Effector memory CD4-positive, alpha-beta T cell (primary cell): ENCODE measurements at places on chromosomes 6 and 20.

- DNase-seq, result no peak
These were observed 6.8 kb downstream of the MDFI start for GRCh38 chr6:41645007-41645618.

DNA sequence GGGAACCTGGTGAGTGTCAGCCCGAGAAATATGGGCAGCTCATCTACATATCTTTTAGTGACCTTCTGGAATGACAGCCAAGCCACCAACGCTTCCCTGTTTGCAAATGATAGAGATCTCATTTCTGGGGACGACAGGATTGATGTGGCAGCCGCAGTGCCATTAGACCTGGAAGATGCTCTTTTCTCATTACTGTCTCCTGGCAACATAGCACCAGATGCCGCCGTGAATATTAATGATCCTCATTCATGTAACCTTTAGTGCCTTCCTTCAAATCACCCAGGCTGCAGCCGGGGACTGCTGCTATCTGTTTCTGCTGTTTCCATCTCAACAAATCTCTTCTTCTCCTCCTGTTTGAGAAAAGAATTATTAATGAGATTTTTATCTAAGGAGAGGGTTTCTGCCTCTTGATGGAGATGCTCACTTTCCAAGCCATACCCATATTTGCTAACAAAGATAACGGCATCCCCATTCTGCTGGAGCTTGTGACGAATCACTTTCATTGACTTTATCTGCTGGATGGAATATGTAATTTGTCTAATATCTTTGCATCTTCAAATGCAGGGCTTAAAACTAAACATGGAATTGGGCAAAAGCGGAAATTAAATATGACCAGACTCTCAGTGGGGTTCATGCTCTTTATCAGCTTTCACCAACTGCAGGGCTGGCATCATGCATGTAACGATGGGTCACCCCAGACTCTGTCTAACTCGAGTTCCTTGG lies 74.8 kb upstream of the KIF16B start:
- DNase-seq, result no peak

- DNase-seq, result no peak
These were observed 54.0 kb upstream of the TBXT start for GRCh38 chr6:166221636-166222035.

DNA sequence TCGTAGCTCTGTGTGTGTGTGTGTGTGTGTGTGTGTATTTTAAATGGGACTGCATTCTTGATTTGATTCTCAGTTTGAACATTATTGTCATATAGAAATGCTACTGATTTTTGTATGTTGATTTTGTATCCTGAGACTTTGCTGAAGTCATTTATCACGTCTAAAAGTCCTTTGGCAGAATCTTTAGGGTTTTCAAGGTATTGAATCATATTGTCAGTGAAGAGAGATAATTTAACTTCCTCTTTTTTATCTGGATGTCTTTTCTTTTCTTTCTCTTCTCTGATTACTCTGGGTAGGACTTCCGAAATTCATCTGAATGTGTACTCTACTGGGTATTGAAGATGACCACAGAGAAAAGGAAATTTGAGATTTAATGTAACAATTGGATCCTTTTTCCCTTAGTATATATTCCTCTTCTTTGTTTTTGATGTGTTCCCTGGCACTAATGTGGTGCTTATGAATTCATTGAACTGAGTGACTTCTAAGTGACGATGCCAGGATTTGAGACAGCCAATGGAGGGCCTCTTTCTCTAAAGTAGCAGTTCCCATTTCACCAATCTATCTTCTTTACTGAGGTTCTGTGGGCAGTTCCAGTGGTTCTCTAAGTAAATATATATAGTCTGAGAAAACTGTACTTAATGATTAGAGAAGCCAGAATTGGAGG lies 47.6 kb downstream of the TNFAIP3 start:
- no peak for DNase-seq

GRCh38 chr6:87789198-87789899 lies 87.3 kb upstream of the AKIRIN2 start:
- no peak for DNase-seq

GRCh38 chr6:143098054-143098671 lies 37.5 kb downstream of the AIG1 start:
- no peak for DNase-seq

DNA sequence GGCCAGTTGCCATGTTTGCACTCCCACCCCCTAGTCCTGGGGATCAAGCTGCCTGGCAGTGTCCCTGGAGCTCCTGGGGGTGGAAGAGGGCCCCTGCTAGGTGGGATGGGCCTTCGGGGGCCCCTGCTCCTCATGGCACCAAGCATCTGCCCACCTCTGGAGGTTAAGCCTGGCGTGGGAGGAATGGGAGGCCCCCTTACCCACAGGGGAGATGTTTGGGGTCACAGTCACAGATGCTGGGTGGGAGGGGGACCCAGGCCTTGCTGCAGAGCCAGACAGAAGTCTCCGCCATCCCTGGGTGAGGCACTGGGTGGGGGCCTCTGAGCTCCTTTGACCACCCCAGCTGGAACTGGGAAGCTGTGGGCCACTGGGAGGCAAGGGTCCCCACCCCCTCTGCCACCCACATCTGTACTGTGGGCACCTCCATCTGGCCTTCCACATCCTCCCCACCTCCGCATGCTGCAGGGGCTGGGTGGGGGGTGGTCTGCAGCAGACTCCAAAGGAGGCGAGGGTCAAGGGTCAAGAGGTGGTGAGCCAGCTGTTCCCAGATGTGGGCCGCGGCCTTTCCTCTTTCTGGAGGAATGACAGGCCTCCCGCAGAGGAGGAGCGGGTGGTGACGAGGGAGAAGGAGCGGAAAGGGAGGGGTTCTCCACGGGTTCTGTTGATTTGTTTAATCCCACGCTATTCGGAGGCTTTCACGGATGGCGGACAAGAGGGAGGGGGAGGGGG lies 41.5 kb downstream of the YTHDF1 start:
- DNase-seq, result no peak

GRCh38 chr20:36366623-36367369 lies 60.7 kb downstream of the DLGAP4 start:
- no peak for DNase-seq

DNA sequence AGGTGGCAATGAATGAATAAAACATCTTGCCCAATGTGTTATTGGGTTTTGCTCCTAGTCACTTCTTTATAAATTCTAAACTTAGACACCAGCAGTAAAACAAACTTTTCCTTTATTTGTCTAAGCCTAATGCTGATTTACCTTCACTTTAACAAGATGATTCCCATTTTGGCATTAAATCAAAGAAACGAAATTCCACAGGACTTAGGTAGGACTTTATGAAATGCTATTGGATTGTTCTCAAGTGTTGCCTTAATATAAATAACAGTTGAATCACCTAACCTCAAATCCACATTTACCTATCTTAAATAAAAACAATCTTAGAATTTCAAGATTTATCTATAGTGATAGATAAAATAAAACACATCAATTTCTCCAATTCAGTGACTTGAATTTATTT lies 831.8 kb downstream of the EPHA7 start:
- DNase-seq, result no peak

DNA sequence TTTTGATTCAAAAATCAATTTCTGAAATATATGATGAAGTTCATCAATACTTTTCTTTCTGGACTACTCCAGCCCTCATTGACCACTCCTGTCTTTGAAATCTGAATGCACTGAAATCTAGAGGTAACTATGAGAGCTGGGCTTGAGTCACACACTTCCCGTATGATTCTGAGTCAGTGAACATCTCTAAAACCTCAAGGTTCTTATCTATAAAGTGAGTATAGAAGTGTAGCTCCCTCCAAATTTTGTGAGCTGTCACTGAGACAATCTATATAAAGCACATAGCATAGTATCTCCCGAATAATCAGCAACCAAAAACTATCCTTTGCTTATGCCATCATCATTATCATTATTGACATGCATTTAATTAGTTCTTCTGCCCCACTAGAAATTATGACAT lies 182.4 kb downstream of the TSHZ2 start:
- no peak for DNase-seq

- no peak for DNase-seq
These were observed 48.1 kb downstream of the KCNS1 start for GRCh38 chr20:45052698-45053429.

GRCh38 chr20:63690003-63690897 lies 6.2 kb upstream of the TNFRSF6B start:
- DNase-seq, result no peak

DNA sequence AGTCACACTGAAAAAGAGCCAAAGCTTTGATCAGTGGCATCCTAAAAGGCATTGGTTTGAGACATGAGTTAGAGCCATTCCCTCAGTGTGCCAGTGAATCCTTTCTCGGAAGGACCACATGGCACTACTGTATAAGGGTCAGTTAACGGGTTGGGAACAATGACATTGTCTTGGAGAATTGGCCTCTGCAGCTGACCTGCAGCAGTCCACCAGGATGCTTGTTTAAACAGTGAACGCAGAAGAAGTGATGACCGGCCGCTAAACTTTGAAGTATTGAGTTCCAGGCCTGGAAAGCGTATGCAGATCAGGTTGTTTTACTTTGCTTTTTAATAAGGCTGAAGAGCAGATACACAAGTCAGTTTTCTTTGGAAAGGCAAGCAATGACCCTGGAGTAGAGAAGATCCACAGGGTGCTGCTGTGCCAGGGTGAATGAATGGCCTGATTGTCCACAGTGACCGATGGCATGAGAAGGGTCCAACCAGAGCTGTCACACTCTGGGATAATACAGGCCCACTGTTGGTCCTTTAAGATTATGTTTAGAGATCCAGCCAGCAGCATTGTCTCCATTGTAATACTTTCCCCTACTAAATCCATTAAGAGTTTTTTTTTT lies 57.8 kb downstream of the GMPR start:
- DNase-seq, result no peak

- peak; percentile 52 for DNase-seq
These were observed 15.1 kb upstream of the PPP1R16B start for GRCh38 chr20:38790200-38791053.

- DNase-seq, result no peak
These were observed 21.4 kb downstream of the C6orf15 start for GRCh38 chr6:31090973-31091364.

DNA sequence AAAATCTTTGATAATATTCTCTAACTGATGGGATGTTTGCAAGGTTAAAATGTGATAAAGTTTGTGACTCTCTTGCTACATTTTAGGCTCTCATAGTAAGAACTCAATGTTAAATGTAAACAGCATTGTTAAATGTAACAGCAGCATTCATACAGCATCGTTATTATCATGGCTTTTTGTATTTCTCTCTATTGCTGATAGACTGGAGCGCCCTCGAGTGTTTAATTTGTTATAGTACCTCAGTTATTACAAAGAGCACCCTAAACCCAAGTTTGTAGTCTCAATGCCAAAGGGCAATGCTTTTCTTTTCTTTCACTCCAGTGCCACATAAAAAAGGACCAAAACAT lies 14.9 kb upstream of the TTPAL start:
- DNase-seq, result no peak

DNA sequence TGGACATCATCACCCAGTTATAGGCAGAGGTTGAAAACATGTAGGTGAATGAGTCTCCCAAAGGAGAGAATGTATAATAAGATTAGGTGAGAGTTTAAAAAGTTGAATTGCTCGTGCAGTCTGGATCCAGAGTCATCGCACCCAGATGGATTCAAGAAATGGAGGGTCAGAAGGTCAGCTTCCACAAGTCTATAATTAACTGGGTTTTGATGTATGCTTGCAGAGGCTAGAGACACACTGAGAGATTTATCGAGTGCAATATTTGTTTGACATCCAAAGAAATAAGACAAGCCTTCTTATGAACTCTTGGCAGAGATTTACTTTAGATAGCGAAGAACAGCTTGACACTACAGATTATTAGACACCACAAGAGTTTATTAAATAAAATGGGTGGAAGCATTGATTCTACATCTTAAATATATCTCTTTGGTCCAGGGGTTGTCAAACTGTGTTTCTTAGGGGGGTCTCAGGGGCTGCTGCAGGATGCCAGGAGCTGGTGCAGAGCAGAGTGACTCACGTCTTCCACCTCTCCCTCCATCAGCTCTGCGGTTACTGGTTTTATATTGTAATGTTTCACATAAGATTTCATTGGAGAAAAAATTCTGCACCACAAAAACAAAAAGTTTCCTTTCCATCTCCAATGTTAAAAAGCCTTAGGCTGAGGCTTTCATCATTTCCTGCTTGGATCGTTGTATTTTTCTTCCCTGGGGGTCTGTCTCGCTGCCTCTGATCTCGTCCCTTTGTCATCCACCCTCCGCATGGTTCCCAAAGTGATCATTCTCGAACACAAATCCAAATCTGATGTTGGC lies 176.2 kb upstream of the AHI1 start:
- no peak for DNase-seq

GRCh38 chr6:122890250-122890649 lies 101.2 kb downstream of the SMPDL3A start:
- no peak for DNase-seq

GRCh38 chr6:34515473-34516387 lies 40.4 kb downstream of the SPDEF start:
- DNase-seq, result no peak

- no peak for DNase-seq
These were observed 332.8 kb downstream of the CDH4 start for GRCh38 chr20:61584851-61585250.

- no peak for DNase-seq
These were observed 61.1 kb downstream of the CAP2 start for GRCh38 chr6:17454316-17455005.

GRCh38 chr6:55016261-55016660 lies 158.1 kb upstream of the HCRTR2 start:
- no peak for DNase-seq

GRCh38 chr6:43016176-43016942 lies 2.3 kb downstream of the KLHDC3 start:
- DNase-seq, result no peak

- DNase-seq, result no peak
These were observed 564.3 kb upstream of the MARCKS start for GRCh38 chr6:113292646-113293422.

- DNase-seq, result no peak
These were observed 5.2 kb upstream of the HMGN3 start for GRCh38 chr6:79239536-79240168.

DNA sequence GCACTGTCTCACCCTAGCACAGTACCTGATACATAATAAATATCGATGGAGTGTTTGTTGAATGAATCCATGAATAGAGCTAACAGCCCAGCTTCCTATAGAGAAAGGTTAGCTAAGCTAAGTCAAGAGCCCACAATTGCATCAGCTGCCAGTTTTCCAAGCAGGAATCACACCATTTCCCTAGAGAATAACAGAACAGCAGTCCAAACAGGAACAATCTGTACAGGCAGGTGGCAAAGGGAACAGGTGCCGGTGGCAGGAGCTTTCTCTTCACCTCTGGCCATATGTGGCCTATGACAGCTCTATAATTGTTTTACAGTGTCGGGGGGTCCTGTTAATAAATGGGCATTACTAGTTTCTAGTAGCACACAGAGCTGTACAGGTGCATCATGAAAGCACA lies 38.8 kb downstream of the ISM1 start:
- DNase-seq, result no peak

DNA sequence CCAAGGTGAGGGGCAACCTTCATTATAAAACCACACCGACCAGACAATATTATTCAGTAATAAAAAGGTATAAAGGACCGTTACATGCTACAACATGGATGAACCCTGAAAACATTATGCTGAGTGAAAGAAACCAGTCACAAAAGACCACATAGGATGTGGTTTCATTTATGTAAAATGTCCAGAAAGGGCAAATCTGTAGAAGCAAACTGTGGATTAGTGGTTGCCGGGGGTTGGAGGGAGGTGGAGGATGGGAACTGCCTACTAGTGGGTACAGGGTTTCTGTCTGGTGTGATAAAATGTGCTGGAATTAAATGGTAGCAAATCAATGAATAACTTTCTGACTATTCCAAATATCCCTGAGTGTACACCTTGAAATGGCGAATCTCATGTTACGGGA lies 10.2 kb upstream of the PRND start:
- no peak for DNase-seq
